NCI-H510A (cell line): ENCODE measurements at places on chromosomes 4 and X.

GRCh38 chrX:101190736-101191135, 28.9 kb upstream of the DRP2 start:
- no peak for DNase-seq

DNA sequence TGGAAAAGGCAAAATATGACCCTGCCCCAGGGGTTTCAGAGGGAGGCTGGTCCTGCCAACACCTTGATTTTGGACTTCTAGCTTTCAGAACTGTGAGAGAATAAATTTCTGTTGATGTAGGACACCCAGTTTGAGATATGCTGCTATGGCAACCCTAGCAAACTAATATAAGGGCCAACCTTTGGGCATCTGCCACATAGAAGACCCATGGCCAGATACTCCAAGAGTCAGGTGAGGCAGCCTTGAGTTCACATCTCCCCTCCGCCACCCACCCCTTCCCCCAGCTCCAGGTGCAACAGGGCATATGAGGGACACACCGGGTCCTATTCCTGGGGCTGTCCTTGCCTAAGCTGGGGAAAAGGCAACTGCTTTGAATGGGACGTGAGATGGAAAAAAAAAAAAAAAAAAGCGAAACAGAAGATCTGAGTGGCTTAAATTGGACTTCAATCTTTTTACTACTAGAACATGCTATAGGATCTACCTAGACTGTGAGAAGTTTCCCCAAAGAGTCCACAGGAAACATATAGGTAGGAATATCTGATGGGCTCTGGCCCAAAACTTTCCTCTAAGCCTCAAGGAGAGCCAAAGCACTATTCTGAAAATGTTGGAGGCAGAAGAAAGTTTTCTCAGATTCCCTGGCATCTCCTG, 56.5 kb upstream of the PROM1 start:
- DNase-seq = no peak

- DNase-seq = no peak
These were observed 82.8 kb downstream of the CCKAR start for GRCh38 chr4:26407476-26407875.

DNA sequence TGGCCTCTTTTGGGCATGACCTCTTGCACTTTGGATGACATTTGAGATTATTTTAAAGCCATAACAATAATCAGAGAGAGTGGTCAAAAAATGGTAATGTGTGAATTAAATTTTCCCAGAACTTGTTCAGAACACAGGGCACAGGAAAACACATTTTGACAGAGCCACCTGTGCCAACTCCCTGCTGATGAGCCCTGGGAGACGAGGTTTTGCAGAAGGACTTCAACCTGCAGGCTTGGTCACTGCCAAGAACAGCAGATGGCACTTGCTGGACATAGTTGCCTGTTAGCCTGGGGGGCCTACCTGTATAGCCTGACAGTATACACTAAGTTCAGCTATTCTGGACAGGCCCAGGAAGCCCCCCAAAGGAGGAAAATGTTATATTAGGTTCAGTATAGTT, 277.8 kb upstream of the EMCN start:
- no peak for DNase-seq

- no peak for DNase-seq
These were observed 23.1 kb upstream of the CAMK2D start for GRCh38 chr4:113784497-113785250.
